Stimulated activated CD8-positive, alpha-beta memory T cell treated with anti-CD3 and anti-CD28 coated beads, Interleukin-4, amount 100 ng/mL, for 1 hour (primary cell): ENCODE measurements at places on chromosomes 7 and 10.

- DNase-seq, result no peak
These were observed 592.5 kb downstream of the ARL4A start for GRCh38 chr7:13279854-13280435.

DNA sequence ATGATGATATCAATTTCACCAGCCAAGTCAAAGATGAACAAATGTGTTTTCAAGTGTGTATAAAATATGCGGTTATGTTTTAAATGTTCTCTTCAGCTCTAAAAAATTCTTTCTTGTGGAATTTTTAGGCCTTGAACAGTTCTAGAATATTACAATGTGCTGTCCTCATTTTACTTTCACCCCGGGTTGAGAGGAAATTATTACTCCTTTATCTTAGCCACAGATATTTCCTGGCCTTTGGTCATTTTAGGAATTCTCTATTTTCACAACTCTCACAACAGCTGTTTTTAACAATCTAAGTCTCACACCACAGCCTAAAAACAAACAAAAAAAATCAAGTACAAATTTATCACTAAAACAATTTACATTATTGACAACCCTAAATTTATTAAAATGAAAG lies 112.2 kb upstream of the HGF start:
- DNase-seq, result no peak

GRCh38 chr7:13282377-13282980 lies 595.0 kb downstream of the ARL4A start:
- no peak for DNase-seq

- no peak for DNase-seq
These were observed 636.9 kb downstream of the PARD3 start for GRCh38 chr10:34178196-34178595.

- DNase-seq, result no peak
These were observed 2.6 kb upstream of the PRF1 start for GRCh38 chr10:70605161-70605560.

DNA sequence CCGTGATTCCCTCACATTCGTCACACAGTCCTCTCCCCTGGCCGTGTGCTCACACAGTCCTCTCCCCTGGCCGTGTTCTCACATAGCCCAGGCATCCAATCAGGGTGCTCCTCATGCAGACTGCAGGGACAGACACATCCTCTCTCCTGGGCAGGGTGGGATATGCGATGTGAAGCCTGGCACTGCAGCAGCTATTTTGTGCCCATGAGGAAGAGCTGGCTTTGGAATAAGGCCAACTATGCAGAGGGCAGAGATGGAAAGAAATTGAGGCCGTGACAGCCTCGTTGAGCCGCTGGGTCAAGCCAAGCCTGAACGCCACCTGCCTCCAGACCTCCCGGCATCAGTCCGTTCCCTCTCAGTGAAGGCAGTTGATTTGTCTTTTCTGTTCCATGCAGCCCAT lies 35.8 kb downstream of the FOXL3 start:
- DNase-seq, result no peak

- DNase-seq, result no peak
These were observed 14.9 kb downstream of the CCL26 start for GRCh38 chr7:75756991-75757676.

GRCh38 chr7:121138262-121138933 lies 149.9 kb downstream of the CPED1 start:
- DNase-seq, result no peak
